ENCODE measurements at places on chromosomes 6 and 20. TPM values are rescaled to one million over a fixed set of nuclear protein-coding genes. Genes with fewer than 3 reads are reported as not detected.

Gene MATN4
- polyA plus RNA-seq, result 0.34 TPM

Gene PRICKLE4
- polyA plus RNA-seq, result 6.0 TPM

Gene MLIP
- polyA plus RNA-seq, result 0.70 TPM

Gene TMEM244
- polyA plus RNA-seq, result not detected

Gene RGS17
- polyA plus RNA-seq, result 3.6 TPM

Gene ELOVL4
- polyA plus RNA-seq, result 3.0 TPM

Gene TMEM63B
- polyA plus RNA-seq, result 38.3 TPM

Gene REM1
- polyA plus RNA-seq, result 0.34 TPM

Gene RPL7L1
- polyA plus RNA-seq, result 87.3 TPM

Gene TRIM10
- polyA plus RNA-seq, result 0.28 TPM

Gene CDSN
- polyA plus RNA-seq, result not detected

Gene SLC17A9
- 1.5 TPM for polyA plus RNA-seq

Gene HCK
- 2.5 TPM for polyA plus RNA-seq

Gene TFAP2D
- polyA plus RNA-seq, result not detected

Gene FAM83D
- polyA plus RNA-seq, result 12.9 TPM

Gene CASP8AP2
- 21.0 TPM for polyA plus RNA-seq

Gene STX11
- 0.62 TPM for polyA plus RNA-seq

Gene ECT2L
- 0.21 TPM for polyA plus RNA-seq

DNA sequence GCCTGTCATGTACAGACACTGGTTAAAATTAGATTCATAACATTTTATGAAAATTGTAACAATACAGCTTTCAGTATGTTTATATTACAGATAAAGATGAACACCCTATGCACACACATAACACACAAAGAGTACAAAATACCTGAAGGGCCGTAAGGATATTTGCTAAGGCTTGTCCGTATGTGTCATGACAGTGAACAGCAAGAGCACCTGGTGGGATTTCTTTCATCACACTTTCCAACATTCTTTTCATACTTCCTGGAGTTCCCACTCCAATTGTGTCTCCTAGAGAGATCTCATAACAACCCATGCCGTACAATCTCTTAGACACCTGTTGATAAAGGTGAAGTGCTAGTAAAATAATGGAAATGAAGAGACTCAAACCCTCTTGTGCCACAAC is 83.7 kb downstream of the HMGCLL1 start:
- DNase-seq, result no peak

DNA sequence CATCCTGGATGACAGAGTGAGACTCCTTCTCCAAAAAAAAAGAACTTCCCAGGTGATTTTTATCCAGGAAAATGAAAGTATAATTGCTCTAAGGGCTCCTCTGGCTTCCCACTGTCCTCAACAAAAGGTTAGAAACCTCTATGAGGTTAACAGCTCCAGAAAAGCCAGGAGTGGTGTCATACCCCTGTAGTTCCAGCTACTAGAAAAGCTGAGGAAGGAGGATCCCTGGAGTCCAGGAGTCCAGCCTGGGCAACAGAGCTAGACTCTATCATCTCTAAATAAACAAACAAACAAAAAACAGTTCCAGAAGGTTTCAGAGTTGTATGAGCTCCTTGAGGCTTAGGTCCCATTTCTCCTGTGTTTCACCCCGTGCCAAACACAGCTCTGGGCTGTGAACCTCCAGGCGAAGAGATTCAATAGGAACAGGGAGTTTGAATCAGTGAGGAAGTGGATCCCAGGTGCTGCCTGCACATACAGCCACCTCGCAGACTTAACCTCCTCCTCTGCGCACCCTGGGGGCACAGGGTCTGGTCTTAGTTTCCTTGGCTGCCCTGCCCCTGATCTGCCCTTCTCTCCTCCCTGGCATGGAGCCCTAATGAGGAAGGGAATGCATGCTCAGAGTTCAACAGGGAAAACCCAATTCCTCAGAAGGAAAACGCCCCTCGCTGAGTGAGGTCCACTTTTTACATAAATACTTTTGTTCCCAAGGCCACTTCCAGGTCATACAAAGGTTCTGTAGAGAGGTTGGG is 31.0 kb downstream of the ZC3H12D start:
- no peak for DNase-seq

DNA sequence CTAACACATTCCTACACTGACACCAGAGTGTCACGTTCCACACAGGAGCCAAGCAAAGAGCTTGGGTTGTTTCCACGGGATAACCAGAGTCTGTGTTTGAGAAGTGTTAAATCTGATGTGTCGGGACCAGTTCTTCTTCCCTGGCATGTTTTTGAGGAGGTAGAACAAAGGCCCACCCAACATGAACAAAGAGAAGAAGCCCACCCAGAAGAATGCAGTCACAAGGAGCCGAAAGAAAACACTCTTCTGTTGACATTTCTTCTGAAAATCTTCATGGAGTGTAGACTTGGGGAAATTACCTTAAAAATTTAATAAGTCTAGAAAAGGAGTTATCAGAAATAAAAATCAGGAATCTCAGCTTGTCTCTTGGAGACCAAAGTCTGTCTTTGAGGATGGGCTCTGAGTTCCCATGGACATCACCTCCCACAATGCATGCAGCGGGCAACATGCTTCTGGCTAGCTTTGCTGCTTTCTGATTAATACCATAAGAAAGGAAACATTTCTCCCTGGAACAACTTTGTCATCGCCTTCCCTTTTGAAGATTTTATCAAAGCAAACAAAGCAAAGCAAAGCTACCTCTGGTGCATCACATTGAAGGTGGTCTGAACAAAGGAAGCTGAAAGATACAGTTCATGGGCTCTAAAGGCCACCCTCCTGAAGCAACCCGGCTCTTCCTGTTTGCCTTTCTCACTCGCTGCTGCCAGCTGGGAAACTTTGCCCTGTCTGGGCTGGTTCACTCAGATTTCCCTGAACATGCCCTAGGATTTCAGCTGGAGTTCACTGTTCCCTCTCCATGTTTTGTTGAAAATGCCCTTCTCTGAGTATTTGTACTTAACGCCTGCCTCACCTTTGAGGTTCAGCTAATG is 448.1 kb downstream of the KIF16B start:
- no peak for DNase-seq

DNA sequence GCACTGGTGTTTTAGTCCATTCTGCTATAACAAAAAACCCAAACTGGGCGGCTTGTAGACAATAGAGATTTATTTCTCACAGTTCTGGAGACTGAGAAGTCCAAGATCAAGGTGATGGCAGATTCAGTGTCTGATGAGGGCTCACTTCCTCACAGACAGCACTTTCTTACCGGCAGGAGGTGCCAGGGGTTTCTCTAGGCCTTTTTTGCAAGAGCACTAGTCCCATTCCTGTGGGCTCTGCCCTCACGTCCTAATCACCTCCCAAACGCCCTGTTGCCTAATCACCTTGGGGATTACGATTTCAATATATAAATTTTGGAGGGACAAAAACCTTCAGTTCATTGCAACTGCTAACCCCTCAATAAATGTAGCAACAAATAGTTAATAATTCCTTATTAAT is 140.0 kb upstream of the SGK1 start:
- no peak for DNase-seq

GRCh38 chr20:18672834-18673233 is 85.0 kb downstream of the DTD1 start:
- DNase-seq, result no peak

GRCh38 chr6:25458485-25458884 is 179.3 kb downstream of the CARMIL1 start:
- DNase-seq, result no peak

DNA sequence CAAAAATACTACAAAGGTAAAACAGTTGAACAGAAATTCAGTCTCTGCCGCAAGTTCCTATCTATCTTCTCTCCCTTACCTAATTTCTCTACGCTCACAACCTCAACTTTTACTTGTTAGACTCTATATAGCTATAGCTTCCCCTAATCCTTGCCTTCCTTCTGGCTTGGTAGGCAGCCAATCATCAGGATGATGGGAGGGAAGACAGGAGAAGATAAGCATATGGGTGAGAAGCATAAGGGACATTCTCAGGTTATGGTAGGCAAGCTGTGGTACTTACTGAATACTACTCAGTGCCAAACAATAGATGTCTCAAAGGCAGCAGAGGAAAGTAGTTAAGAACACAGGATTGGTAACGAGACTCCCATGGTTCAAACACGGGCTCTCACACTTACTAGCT is 7.8 kb downstream of the CCNC start:
- DNase-seq, result no peak

GRCh38 chr6:151692216-151692615 is 115.3 kb upstream of the ESR1 start:
- DNase-seq, result no peak

- DNase-seq, result no peak
Measured at GRCh38 chr6:80535914-80536565, 429.6 kb downstream of the BCKDHB start.

GRCh38 chr6:52596371-52597028 is 19.6 kb upstream of the TRAM2 start:
- DNase-seq, result no peak

GRCh38 chr6:123562677-123563076 is 74.1 kb downstream of the TRDN start:
- DNase-seq, result no peak

DNA sequence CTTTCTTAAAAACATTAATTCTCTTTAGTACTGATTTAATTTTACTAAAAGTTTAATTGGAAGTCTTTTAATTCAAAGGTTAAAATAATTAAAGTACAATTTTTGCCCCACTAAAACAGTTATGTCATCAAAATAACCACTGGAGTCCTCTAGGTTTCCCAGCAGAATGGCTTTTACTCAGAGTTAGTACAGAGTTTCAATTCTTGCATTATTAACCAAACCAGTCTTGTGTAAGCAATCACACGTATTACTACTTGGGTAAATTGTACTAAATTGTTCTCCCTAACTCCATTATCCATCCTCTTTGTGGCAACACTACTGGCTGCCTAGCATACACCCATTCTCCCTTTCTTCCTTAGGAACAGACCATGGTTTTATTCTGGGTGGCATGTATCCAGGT is 36.9 kb downstream of the CDK19 start:
- no peak for DNase-seq

GRCh38 chr6:117919275-117919674 is 12.2 kb downstream of the SLC35F1 start:
- no peak for DNase-seq

DNA sequence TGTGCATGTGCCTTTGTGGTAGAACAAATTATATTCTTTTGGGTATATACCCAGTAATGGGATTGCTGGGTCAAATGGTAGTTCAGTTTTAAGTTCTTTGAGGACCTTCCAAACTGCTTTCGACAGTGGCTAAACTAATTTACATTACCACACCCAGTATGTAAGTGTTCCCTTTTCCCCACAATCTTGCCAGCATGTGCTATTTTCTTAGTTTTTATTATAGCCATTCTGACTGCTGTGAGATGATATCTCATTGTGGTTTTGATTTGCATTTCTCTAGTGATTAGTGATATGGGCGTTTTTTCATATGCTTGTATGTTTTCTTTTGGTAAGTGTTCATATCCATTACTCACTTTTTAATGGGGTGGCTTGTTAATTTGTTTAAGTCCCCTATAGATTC is 251.6 kb upstream of the DEFB112 start:
- DNase-seq, result no peak

GRCh38 chr6:43856005-43856765 is 86.2 kb downstream of the VEGFA start:
- no peak for DNase-seq

- DNase-seq, result no peak
Measured at GRCh38 chr6:25596928-25597818, 54.8 kb upstream of the SCGN start.

DNA sequence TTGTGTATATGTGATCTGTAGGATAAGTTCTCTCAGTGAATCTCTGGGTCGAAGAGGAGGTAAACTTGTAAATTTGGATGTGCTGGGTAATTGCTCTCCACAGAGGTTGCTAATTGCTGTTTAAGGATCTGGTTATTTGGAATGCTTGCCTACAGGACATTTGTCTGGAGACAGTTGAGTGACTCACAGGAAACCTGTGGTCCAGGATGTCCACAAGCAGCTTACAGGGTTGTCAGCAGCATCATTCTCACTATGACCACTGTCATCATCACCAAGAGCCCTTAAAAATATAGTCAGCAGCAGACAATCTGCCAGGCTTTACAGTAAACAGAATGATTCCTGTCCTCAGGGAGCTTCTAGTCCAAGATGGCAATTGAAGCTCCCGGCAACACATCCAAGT is 31.2 kb upstream of the KCNK5 start:
- DNase-seq, result no peak

GRCh38 chr6:2222275-2222842 is 23.0 kb downstream of the GMDS start:
- DNase-seq, result no peak

GRCh38 chr6:63186970-63187369 is 24.3 kb upstream of the FKBP1C start:
- DNase-seq, result no peak

- DNase-seq, result no peak
Measured at GRCh38 chr6:135073217-135073616, 18.6 kb upstream of the HBS1L start.

- no peak for DNase-seq
Measured at GRCh38 chr6:101236709-101237108, 156.8 kb upstream of the GRIK2 start.

DNA sequence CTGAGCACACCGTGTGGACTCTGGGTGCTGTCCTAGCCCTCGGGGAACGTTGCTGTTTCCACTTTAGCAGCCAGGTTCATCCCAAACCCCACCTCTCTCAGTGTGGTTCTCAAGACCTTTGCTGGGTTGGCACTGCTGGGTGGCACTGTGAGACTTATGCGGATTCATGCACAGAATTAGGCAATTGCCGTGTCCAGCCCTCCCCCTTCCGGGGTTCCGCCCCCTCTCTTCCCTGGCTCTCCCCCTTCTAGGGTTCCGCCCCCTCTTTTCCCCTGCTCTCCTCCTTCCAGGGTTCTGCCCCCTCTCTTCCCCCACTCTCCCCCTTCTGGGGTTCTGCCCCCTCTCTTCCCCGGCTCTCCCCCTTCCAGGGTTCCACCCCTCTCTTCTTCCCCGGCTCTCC is 39.8 kb upstream of the SLCO4A1 start:
- DNase-seq, result no peak

DNA sequence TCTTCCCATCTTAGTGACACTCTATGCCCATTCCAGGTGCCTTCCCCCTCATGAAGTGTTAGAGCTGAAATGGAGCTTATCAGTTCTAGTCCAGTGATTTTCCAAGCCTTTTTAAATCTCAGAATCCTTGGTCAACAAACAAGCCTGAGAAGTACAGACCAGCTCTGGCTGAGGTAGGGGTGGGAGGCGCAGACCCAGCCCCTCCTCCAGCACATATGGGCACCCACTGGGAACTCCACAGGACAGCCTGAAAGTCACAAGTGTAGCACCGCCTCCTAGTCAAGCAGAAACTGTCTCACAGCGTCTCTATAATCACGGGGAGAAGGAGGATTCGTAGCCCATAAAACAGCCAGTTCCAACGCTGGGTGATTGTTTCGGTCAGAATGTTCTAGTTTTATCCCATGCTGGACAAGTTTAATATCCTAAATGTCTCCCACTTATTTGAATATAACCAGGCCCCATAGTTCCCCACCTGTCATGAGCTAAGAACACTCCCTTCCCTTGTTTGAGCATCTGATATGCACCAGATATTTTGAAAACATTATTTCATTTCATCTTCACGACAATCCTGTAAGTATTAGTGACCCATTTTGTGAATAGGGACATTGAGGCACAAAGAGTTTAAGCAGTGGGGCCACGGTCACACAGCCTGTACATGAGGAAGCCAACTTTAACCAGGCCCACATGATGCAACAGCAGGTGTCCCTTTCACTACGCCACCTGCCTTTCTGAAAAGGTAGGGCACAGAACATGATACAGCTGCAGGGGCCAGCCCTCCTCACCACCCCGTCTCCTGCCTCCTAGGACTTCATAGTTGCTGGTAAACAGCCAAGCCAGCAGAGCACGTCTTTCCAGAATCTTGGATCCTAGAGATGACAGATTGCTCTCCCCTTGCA is 40.1 kb downstream of the TRAF3IP2 start:
- no peak for DNase-seq
